ENCODE measurements at places on chromosomes 16 and 17.

GRCh38 chr16:57588831-57589230 lies 39.6 kb upstream of the ADGRG1 start:
- DNase-seq: no peak

GRCh38 chr17:73650140-73650539 lies 5.9 kb upstream of the SDK2 start:
- DNase-seq: no peak

GRCh38 chr16:69893106-69893505 lies 58.0 kb upstream of the CLEC18A start:
- no peak for DNase-seq

DNA sequence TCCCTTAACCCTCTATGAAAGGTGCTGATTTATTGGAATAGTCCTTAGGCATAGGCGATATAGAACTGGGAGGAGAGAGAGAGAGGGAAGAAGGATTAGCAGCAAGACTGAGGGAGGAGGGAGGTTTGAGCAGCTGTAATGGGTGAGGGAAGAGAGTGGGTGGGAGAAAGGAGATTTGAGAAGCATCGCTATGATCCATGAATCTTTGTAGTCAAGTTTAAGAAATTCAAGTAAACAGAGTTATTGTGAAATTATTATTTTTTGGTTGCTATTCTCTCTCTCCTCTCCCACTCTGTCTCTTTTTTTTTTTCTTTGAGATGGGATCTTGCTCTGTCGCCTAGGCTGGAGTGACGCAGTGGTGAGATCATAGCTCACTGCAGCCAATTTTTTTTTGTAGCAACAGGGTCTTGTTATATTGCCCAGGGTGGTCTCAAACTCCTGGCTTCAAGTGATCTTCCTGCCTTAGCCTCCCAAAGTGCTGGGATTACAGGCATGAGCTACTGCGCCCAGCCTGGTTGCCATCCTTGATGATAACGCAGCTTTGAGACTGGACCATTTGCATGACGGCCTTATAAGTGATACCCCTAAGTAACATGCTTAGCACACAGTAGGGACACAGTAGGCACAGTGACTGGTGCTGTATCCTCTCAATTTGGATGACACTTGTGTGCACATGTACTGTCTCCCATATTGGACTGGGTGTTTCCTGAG lies 21.0 kb upstream of the TNS4 start:
- no peak for DNase-seq

DNA sequence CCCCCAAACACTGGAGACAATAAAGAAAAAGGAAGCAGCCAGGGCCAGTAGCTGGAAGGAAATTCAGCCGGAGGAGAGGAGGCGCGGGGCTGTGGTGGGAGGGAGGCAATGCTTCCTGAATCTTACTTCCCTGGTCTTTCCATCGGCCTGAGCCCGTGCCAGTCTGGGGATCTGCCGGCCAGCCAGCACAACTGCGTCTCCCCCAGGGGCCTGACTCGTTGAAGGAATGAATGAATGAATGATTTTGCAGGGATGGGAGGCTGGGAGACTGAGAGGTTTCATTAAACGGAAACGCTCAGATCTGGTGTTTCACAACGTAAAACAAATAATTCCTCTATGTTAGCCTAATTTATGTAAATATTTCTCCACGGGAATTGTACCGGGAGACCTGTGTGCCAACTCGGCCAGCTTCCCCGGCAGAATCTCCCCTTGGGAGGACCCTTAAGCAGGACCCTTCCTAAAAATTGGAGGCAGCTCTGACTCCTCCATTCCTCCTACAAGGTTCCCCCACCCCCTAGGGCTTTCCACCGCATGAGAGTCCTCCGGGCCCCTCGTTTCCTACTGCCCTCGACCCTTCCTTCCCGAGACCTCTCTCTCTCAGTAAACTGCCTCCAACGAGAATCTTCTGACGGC lies 1.3 kb upstream of the BAIAP2 start:
- no peak for DNase-seq

DNA sequence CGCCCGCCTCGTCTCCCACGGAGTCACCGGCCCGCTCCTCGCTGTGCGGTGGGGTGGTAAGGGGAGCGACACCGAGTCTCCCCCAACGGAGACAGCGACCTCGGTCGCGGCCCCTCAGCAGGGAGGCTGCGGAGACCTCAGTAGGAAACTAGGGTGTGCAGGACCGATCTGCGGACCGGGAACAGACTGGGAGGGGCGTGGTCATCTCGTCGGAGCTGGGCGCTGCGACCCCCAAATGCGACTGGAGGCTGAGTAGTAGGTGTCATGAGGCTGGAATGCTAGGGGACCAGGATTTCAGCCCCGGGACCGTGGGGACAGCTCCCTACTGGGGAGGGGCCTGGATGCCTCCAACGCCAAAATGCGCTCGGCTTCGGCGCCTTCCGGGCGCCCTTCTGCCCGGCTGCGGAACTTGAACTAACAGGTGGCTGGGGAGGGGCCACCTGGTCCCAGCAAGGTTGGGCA lies 1.3 kb downstream of the CACNG4 start:
- DNase-seq: no peak

DNA sequence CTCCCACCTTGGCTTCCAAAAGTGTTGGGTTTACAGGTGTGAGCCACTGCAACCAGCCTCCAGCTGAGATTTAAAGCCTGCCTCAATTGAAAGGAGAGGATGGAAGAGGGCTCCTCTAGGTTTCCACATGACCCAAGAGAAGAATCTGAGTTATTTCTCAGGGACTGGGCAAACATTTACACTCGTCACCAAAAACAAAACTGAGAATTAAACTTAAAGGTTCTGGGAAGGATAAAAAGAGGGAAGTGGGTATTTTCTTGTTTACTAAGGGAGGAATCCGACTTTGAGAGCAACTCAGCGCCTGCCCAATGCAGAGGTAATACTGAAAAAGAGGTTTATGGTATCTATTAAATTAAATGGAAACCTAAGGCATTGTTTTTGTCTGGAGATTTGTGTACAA lies 13.3 kb downstream of the HOXB1 start:
- no peak for DNase-seq

DNA sequence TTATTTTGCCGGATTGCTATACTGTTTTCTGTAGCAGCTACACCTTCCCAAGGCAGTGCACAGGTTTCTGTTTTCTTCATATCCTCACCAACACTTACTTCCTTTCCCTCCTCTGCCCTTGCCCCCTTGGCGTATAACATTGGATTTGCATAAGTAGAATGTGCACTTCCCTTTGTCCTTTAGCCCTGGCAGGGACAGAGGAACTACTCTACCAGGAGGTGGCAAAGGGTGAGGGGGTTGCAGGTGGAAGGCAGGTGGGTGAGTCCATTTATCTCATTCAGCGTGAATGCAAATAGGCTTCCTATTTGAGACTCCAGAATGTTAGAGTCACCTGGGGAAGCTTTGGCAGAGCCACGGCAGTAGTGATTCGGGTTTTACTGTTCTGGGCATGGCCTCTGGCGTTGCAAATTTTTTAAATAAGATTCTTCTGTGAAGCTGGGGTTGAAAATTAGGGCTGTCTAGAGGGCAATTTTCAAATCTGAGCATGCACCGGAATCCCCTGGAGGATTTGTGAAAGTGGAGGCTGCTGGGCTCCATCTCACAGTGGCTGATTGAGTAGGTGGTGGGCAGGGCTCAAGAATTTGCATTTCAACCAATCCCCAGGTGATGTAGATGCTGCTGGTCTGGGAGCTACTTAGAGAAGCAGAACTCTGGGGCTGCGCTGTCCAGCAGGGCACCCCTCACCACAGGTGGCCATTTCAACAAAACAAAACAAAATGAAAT lies 84.7 kb downstream of the PLCG2 start:
- no peak for DNase-seq

DNA sequence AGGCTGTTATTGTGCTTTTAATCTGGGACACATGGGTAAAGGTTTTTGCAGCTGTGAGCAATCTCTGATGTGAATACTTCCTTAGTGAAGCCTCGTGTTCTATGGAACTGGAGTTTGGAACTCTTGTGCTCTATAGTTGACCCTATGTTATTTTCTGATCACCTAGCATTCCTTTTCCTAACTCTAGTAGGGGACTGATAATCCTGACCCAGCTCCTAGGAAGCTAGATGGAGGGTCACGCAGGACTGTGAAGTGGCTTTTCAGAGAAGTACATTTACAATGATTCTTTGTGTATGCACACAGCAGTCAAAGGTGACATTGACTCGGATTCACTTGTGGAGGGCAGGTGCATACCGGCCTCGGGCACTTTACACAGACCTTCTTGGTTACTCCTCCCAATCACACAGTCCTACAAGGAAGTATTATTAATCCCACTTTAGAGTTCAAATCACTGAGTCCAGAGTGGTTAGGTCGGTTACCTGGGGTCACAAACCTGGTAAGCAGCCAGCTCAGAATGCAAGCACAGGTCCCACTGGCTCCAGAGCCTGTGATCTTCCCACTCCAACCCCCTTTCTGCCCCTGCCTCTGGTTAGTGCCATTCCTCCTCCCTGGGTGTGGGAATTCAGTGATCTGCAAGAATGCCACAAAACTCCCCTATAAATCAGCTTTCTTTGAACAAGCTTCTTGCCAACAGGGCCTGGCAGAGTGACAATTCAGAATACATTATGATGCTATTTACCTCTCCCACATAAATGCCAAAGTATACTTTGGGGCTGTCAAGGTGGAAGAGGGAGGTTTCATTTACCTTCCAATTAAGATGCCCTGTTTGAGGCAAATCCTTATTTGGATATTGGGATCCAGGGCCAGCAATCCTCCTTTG lies 7.1 kb downstream of the CHD9NB start:
- no peak for DNase-seq

- DNase-seq: no peak
Observed at GRCh38 chr16:75294773-75295459, 43.5 kb upstream of the BCAR1 start.

- no peak for DNase-seq
Observed at GRCh38 chr16:72939247-72939646, 108.7 kb downstream of the ZFHX3 start.

GRCh38 chr17:61451538-61452300 lies 503 bp upstream of the TBX4 start:
- no peak for DNase-seq

GRCh38 chr16:69443927-69444631 lies 19.7 kb downstream of the CYB5B start:
- DNase-seq: no peak

DNA sequence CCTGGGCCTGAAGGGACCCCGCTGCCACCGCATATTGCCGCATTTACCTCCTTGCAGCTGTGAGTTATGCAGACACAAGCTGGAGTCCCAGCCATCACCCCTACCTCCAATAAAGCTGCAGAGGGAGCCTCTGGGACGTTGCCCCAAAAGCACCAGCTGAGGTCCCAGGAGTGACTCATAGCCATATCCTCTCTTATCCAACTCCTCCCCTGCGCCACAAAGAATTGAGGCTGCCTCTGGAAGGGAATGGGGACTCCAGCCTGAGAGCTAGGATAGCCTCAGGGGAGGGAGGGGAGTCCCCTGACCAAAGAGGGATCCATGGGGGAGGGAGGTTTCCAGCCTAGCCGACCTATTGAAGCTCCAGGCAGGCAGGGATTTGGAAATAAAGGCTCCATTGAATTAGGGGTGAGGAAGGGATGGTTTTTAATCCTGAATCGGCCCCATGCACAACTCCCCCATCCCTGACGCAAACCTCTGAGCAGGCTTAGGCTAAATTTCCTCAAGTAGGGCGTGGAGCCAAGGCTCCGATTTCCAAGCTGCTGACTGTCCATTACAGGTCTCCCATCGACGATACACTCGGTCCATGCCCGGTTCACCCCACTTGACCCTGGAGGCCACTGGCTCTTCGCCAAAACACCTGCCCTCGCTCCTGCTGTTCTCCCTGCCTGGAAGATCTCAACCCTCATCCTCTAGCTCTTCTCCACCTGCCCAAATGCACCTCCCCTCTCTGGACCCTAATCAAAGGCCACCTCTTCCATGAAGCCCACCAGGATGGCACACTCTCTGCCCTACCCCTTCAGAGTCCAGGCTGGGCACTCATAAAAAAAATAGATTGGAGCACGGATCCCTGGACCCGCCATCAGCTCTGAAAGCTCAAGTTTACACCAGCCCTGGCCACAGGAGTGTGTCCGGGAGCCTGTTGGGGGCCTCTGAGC lies 27.5 kb downstream of the PIMREG start:
- no peak for DNase-seq
